Ovary (tissue), 10 donors: ENCODE measurements at places on chromosomes 4 and X.
A peak's percentile ranks its signal among the peaks of the same experiment; 100 is the strongest.

- no peak for DNase-seq
Observed at GRCh38 chr4:142406499-142406835, 439.6 kb downstream of the INPP4B start.

DNA sequence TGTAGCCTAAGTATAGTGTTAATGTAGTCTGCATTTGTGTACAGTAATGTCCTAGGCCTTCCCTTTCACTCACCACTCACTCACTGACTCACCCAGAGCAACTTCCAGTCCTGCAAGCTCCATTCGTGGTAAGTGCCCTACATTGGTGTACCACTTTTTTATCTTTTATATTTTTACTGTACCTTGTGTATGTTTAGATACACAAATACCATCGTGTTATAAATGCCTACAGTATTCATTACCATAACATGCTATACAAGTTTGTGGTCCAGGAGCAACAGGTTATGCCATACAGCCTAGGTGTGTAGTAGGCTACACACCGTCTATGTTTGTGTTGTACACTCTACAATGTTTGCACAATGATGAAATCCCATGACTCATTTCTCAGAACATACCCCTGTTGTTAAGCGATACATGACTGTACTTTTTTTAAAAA is 15.4 kb downstream of the TSPAN5 start:
- no peak for DNase-seq

GRCh38 chr4:123825596-123826291 is 429.1 kb downstream of the SPRY1 start:
- no peak for DNase-seq

DNA sequence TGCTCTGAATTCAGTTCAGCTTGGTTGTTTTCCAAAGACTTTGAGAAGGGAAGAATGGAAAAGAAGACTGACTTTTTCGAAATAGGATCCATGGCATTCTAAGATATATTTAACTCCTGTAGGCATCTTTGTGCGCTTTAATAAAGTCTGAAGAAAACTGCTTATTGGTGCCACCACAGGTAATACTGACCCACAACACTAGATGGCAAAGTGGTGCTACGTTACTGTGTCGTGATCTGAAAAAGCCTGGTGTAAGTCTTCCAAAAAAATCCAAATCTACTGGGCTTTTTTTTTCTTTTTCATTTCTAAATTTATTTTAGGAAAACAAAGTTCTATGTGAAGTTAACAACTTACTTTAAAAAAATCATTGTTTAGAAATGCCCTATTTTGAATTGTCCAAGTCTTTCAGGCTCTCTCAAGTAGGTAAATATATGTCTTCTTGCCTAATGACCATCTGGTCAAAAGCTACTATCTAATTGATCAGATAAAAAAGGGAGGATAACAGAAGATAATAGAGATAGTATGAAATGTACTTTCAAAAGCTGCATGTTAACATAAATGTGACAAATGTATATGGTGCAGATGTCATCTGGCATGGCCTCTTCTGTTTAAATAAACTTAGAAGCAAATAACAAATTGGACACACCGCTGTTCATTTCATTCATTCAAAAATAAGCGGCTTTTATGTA is 47.0 kb upstream of the MID1IP1 start:
- DNase-seq = no peak

GRCh38 chr4:70000711-70001110 is 4.9 kb downstream of the STATH start:
- no peak for DNase-seq

GRCh38 chrX:148371291-148371690 is 129.1 kb upstream of the AFF2 start:
- no peak for DNase-seq

DNA sequence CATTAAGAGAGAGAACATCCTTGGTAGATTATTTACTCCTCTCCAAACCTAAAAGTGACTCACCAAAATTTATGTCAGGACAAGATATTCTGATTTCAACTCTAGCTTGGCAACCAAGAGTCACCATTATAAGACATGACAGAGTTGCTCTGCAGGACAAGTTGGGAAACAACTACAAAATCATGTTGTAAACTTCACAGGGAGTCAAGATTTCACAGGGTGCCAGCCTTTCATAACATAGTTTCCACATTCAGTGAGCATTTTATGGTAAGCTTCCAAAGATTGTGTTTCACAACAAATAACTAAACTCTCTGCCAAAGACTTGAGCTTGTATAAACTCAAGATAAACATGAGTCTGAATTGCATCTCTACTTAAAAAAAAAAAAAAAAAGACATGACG is 121.0 kb upstream of the DIAPH2 start:
- no peak for DNase-seq

GRCh38 chr4:45971108-45971507 is 152.7 kb downstream of the GABRG1 start:
- no peak for DNase-seq

- DNase-seq = no peak
Observed at GRCh38 chr4:176453079-176453478, 133.3 kb downstream of the SPCS3 start.

- DNase-seq = no peak
Observed at GRCh38 chr4:20256381-20256881, 4.7 kb downstream of the SLIT2 start.

DNA sequence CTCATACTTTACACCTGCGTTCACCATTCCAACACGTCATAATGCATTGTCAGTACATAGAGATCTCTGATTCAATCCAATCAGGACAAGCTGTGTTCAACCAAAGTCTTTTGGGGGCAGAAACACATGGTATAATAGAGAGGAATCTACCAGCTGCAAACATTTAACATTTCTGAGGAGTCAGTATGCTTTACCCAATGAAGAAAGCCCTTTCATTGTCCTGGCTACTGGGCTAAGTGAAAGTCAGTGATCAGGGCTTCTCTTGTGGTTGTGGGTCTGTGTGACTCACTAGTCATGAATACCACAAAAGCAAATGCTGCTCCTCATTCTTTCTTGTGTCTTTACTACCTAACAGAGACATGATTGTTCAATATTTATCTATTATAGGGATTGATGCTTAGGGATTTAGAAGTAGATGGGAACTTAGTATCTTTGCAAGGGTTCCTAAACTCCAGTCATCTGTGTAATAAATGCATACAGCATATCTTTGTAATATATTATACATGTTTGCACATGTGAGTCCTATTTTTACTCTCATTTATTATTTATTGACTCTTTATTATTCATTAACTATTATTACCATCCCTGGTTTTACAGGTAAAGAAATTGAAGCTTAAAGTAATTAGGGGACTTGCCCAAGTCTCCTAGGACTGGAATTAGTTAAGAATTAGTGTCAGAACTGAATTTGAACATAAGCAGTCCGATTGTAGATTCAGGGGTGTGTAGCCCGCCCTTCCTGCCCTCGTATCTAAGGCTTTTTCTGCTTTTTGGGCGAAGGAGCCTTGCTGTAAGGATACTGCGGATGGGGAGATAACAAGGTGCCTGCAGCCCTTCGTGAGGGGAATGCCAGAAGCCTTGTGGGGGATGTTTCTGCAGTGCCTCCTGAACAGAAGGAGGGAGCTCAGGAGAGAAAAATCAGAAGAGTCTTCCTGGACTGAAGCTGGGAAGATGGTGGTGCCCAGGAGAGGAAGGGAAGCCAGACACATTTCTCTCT is 353.1 kb upstream of the BOD1L1 start:
- DNase-seq = no peak

- DNase-seq = peak; percentile 52
Observed at GRCh38 chrX:70476934-70477733, 32.5 kb downstream of the DLG3 start.

DNA sequence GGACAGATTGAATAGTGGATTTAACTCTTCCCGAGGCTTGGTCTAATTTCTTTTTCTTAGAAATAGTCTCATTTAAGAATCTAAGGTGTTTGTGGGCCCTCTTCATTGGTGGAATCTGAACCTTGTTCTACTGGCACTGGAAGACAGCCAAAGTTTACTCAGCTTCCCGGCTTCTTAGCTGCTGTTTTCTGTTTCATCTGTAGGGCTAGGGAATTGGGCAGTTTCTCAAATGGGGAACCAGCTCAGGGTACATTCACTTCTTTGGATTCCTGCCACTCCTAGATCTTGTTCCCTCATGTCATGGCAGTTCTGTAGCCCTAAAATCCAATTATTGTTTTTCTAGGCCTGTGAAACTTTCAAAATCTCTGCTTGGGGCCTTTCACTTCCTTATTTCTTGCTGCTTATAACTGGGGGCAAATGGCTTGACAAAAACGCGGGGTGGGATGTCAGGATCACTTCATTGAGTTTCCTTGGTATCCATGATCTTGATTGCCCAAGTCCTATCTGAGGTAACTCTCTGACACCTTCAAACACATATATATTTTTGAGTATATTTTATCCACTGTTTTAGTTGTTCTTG is 985.0 kb downstream of the C4orf33 start:
- no peak for DNase-seq

DNA sequence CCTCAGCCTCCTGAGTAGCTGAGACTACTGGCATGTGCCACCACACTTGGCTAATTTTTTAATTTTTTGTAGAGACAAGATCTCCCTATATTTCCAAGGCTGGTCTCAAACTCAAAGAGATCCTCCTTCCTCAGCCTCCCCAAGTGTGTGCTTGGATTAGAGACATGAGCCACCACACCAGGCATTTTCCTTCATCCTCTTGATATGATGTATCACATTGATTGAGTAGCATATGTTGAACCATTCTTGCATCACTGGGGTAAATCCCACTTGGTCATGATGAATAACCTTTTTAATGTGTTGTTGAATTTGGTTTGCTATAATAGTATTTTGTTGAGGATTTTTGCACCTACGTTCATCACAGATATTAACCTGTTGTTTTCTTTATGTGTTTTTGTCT is 24.2 kb upstream of the PPM1K start:
- no peak for DNase-seq

DNA sequence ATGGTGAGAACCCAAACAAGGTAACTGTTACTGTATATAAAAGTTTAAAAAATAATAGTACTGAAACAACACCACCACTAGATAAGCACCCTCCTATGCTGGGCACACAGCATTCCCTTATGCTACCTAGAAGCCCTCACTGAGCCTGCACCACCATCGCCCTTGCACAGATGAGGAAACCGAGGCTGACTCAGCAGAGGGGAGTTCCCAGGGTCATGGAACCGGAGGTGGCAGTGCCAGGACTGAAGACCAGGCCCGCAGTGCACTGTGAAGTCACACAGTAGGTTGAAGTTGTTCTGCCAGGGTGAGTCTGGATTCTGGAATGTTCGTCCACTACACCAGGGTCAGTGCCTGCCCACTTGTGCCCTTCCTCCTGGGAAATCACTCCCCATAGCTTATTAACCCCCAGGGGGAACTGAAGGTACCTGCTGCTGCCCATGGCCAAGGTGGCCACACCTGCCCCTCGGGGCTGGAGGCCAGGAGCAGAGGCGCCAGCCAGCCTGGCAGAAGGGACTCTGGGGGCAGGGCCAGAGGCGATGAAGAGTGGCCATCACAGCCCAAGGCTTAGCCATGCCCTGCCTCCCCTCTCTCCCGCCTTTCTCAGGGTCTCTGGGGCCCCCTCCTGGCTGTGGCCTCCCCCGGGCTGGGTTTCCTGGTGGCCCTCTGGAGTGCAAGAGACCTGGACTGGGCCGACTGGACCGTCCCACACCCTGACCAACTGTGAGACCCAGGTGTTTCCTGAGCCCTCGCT is 15.1 kb upstream of the ABLIM2 start:
- no peak for DNase-seq

- no peak for DNase-seq
Observed at GRCh38 chr4:16007471-16008095, 44.6 kb upstream of the FGFBP2 start.

DNA sequence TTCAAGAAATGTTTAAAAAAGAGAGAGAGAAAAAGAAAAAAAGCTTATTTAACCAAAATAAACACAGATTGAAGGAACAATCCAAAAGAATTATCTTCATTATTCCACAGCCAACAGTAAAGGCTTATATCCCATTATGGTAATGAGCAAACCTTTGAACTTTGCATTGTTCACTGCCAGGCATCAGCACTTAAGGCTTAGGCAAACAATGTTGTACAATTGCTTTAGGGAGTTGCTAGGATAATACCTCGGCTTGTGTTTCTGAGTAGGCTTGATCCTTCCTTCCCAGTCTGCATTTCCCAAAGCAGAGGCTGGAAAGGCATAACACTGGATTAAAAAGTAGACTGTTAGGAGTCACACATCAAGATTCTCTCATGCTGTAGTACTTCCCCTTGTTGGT is 352.7 kb upstream of the IGFBP7 start:
- no peak for DNase-seq
